ENCODE measurements at places on chromosomes 7 and 10. TPM values are rescaled to one million over a fixed set of nuclear protein-coding genes. Genes with fewer than 3 reads are reported as not detected.
A peak's percentile ranks its signal among the peaks of the same experiment; 100 is the strongest.

The IFIT1B gene
- not detected for total RNA-seq

The EBF3 gene
- total RNA-seq, result 35.4 TPM

DNA sequence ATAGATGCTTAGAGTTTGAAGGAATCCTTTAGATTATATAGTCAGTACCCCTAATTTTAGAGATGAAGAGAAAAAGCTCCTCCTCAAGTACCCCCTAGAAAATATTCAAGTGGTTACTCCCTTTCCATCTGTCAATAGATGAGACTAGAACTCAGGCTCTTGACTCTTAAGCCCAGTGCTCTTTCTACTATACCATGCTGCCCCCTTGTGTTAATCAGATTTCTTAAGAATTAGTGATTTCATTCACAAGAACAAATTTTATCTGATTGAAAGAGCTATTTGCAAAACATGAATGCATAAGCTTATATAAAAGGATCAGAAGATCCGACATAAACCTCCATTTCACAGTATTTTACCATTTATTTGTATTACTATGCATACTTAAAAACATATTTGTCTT, 179.3 kb downstream of the TFEC start:
- no peak for DNase-seq
- H3K36me3 ChIP-seq, result no peaks in the 10 kb centered on the region
- H3K4me1 ChIP-seq, result no peaks in the 10 kb centered on the region
- no peak overlapping the region for H3K27ac ChIP-seq

The C10orf67 gene
- not detected for total RNA-seq

- H3K27ac ChIP-seq, result no peak overlapping the region
- H3K36me3 ChIP-seq, result no peaks in the 10 kb centered on the region
- H3K27me3 ChIP-seq, result no peaks in the 10 kb centered on the region
- H3K4me3 ChIP-seq, result no peak overlapping the region
- DNase-seq, result no peak
- no peaks in the 10 kb centered on the region for H3K4me1 ChIP-seq
Observed at GRCh38 chr7:79593866-79594301, 140.4 kb upstream of the MAGI2 start.

DNA sequence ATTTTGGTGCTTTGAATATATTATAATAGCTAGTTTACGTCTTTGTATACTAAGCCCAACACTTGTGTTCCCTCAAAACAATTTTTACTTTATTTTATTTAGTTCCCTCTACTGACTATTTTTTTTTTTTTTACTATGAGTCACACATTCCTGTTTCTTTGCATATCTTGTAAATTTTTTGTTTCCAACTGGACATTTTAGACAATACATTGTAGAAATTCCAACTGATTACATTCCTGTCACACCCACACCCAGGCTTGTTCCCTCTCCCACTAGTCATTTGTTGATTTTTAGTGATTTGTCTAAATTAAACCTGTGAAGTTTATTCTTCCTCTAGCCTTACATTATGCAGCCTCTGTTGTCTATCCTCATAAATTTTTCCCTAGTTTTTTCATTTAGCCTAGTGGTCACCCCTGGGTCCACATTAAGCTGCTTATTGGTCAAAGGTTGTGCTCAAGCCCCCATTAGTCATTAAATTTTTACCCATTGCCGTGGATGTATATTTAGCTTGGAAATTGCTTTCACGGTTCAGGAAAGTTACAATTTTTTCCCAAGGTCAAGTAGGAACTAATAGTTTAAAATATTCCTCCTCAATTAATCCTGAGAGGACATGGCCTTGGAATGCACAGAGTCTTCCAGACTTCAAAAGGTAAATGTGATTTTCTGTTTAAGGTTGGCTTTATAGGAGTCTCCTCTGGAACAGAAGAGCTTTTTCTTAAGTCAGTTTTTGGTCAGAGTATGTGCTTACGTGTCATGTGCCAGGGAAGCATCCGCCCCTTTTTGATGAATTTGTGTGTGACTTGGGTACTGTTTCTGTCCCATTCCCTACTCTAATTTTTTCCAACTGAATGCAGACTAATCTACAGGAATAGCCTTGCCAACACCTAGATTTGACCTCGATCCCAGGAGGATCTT, 207.6 kb upstream of the TMEM72 start:
- no peak for DNase-seq
- no peaks in the 10 kb centered on the region for H3K27me3 ChIP-seq
- H3K4me1 ChIP-seq, result peaks cover 30% of the 10 kb centered on the region
- peak overlapping the region; percentile 77 for H3K27ac ChIP-seq

The NPTX2 gene
- total RNA-seq, result 2.4 TPM

The CTAGE4 gene
- 0.36 TPM for total RNA-seq

DNA sequence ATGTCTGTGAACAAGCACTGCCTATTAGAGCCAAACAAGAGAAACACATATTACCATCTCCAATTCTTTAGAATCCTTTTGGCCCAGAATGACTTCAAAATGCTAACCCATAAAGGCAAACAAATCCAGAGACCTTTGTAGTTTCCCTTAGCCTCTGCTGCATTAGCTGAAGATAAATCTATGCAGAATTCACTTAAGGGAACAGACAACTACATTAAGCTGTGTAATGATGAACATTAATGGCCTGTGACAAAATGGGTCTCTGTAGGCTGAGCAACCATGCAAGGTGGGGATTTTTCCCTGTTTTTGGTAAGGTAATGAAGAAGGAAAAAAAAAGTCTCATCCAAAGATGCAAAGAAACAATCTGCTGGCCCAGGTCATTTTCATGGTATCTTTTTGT, 411.6 kb downstream of the EXOC4 start:
- no peak overlapping the region for H3K27ac ChIP-seq
- H3K27me3 ChIP-seq, result no peaks in the 10 kb centered on the region
- H3K36me3 ChIP-seq, result no peaks in the 10 kb centered on the region
- H3K4me1 ChIP-seq, result no peaks in the 10 kb centered on the region

The PAX4 gene
- not detected for total RNA-seq

Data from osteoblast (primary cell).